ENCODE measurements at places on chromosomes 3 and 15.

GRCh38 chr3:54781728-54782127 is 146.1 kb downstream of the LRTM1 start:
- no peak for DNase-seq

GRCh38 chr3:14906355-14906971 is 40.9 kb upstream of the NR2C2 start:
- DNase-seq: no peak

GRCh38 chr3:158220575-158220974 is 110.7 kb downstream of the RSRC1 start:
- no peak for DNase-seq

- peak; percentile 70 for DNase-seq
Measured at GRCh38 chr3:71064956-71065763, 518.4 kb downstream of the FOXP1 start.

DNA sequence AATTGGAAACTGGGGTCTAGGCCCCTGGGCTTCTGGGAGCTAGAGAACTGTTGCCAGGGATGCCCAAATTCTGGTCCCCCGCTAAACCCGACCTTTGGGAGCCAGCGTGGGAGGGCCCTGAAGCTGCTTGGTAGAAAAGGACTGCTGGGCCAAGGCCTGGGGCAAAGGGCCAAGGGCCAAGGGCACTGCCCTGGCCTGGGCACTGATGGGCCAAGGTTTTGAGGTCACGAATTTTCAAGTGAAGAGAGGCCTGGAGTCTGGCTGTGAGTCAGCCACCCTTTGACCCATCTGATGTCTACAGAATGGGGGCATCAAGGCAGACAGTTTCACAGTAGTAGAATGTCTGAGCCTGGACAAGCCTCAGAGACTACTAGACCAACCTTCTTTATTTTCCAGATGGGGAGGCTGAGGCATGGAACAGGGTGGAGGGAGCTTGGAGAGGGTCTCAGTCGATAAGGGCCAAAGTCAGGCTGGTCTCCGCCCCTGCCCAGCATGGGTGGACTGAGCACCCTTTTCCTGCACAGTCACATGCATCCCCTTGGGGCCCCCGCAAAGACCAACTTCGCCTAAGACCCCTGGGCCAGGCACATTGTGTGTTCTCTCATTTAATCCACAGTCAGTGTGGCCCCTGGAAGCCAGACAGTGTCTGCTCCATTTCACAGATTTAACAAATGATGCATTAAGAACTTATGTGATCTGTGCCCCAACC is 66.3 kb downstream of the ATP2B2 start:
- no peak for DNase-seq

- no peak for DNase-seq
Measured at GRCh38 chr3:40518067-40518466, 6.7 kb upstream of the ZNF621 start.

DNA sequence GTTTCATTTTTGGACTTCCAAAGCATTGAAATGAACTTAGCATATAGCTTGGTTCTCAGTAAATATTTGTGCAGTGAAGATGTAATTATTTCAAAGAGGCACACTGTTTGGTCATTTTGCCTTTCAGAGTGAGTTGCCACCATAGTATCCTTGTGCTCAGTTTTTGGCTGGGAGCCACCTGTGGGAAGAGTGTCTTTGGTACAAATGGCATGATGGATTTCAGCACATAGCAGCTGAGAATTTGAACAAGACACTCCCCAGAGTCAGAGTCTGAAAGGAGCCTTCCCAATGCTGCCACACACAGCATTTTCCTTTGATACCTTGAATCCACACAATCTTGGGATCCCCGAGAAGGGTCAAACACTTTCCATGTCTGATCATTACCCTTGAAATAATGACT is 897.2 kb upstream of the ARPP21 start:
- DNase-seq: no peak

- no peak for DNase-seq
Measured at GRCh38 chr3:105385819-105386508, 19.3 kb downstream of the ALCAM start.

- no peak for DNase-seq
Measured at GRCh38 chr3:103511891-103512290, 1077.1 kb downstream of the ZPLD1 start.

DNA sequence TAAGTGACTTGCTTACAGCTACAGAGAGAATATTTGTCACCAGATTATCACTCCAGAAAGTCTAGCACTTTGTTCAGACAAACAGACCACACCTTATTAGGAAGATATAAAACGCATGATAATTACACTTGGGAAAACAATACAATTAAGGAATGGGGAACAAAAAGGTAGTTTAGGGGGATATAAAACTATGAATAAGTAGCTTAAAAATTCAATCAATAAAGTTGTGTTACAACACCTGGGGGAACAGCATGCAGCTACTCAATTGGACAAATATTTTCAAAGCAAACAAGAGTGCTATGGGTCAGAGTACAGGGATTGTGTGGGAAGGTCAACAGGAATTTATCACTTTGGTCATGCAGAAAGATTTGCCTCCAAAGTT is 15.1 kb downstream of the CLDN1 start:
- DNase-seq: no peak

DNA sequence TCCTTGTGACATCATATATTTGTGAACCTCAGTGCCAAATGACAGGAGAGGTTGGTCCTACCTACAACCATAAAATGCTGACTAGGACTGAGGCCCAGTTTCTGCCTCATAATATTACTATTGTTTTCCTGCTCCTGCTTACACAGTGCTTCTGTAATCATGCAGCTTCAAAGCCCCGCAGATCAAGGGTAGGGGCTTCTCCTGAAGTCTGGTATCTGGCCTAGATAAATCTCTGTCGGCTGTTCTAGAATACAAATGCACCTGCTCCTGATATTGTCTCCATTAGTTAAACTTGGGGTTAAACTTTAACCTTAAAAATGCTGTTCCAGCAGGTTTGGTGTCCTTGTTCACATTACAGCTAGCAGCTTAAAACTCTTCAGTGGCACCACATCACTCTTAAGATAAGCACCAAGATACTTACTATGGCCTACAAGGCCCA is 552.4 kb downstream of the TUSC7 start:
- DNase-seq: no peak

- DNase-seq: no peak
Measured at GRCh38 chr15:44231842-44232241, 36.8 kb upstream of the FRMD5 start.

DNA sequence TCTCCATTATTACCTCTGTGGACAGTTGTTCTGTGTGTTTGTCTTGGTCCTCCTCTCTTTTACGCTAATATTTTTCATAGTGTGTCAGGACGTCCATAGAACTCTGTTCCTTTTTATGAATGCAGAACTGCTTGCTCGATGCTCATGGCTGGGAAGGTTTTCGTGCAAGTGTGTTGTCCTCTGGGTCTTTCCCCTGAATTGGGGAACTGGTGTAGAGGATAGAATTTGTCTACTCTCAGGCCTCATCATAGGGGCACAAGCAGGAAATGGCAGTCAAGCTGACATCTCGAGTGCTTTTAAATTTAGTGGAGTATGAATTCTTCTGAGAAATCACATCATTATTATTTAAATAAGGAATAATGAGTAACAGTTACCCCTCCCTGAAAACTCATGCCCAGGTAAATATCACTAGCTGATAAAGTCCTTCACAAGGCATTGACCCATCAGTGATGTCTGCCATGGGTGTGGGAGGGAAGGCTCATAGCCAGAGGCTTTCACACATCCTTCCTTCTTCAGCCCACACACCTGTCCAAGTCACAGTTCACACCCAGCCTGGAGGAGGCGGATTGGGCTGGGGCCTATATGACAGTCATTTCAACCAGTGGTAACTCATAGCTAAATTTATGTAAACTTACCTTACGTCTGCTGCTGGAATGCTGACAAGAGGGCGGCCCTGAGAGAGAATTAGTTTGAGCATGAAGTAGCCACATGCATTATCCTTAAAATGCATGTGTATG is 226.1 kb downstream of the PLCL2 start:
- no peak for DNase-seq

GRCh38 chr3:136353461-136353860 is 103.3 kb downstream of the PCCB start:
- DNase-seq: no peak

DNA sequence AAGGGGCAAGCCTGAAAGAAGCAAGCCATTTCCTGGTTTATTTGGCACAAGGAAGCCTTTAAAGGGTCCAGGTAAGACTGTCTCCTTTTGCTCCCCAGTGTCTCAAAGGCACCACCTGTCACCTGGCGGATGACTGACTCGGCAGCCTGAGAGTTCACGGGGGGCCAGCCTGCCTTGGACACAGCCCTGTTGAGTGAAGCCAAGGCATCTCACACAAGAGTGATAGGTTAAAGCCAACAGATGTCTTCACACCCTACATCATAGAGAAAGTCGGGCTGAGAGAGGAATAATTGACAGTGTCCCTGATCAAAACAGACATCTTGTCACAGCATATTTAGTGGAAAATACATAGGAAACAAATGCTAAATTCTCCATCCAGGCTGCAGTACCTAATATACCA is 28.2 kb upstream of the LIPC start:
- DNase-seq: no peak

GRCh38 chr3:98843266-98843959 is 58.1 kb downstream of the DCBLD2 start:
- DNase-seq: no peak

GRCh38 chr3:131728898-131729642 is 226.3 kb upstream of the MRPL3 start:
- DNase-seq: no peak

- DNase-seq: no peak
Measured at GRCh38 chr15:83065431-83065830, 1.6 kb downstream of the BTBD1 start.

GRCh38 chr3:193941486-193941885 is 194.5 kb upstream of the HES1 start:
- DNase-seq: no peak

- DNase-seq: no peak
Measured at GRCh38 chr3:15722877-15723623, 74.7 kb downstream of the ANKRD28 start.

DNA sequence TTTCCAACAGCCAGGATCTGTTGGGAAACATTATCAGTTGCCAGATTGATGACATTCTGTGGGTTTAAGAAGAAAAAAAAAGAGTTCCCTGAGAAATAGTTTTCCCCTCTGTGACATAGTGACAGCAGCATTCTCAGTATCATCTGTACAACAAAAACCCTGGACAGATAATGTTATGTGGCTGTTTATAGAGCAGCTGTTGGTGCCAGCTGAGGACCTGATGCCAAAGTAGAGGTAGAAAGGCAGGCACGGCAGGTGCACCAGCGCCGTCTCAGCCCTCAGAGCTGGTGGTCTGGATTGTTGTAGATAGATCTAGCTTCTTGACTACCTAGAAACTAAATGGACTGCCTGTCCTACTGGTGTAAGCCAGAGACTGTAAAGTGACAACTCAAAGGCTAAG is 56.2 kb upstream of the FILIP1L start:
- DNase-seq: no peak

DNA sequence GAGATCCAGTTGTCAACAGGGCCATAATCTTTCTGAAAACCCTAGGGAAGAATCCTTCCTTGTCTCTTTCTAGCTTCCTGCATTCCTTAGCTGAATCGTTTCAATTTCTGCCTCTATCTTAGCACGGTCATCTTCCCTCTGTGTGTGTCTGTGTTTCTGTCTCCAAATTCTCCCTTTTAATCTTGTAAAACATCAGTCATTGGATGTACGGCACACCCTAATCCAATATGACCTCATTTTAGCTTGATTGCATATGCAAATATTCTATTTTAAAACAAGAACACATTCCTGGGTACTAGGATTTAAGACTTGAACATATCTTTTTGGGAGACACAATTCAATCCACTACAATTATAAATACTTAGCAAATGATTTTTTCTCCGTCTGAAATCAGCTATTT is 600.3 kb downstream of the GBE1 start:
- no peak for DNase-seq

DNA sequence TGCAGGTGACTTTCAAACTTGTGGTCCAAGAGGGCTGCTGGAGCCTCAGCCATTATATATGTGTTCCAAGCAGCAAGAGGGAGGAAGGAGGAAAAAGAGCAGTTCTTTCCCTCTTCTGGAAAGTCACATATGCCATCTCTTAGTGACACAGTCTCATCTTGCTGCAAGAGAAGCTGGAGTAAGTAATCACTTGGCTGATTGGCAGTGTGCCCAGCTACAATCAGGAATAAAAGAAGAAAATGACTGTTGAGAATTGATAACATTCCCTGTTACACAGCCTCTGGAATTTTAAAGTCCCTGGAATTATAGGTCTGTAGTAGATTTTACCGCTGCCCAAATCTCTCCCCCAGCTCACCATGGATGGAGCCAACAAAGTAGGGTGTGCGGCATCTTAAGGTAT is 31.4 kb upstream of the LYZL4 start:
- no peak for DNase-seq

DNA sequence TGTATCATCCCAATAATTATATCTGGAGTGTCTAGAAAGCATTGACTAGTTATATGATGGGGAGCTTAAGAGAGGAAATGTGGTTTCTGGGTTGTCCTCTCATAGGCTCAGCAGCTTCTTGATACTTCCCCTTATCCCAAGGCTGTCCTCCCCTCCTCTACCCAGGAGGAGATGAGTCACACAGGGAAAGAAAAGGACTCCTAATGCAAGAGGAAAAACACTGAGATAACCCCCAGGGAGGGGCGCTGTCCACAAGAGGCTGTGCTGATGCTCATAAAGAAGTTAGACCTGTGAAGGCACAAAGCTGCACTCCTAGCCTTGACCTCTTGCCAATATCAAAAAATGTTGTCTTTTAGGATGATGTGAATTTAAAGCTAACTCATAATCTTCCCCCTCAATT is 28.8 kb upstream of the GYG1 start:
- DNase-seq: no peak

GRCh38 chr15:35229085-35229484 is 144.0 kb upstream of the NANOGP8 start:
- no peak for DNase-seq

- DNase-seq: no peak
Measured at GRCh38 chr3:5255404-5256344, 68.2 kb downstream of the EDEM1 start.

DNA sequence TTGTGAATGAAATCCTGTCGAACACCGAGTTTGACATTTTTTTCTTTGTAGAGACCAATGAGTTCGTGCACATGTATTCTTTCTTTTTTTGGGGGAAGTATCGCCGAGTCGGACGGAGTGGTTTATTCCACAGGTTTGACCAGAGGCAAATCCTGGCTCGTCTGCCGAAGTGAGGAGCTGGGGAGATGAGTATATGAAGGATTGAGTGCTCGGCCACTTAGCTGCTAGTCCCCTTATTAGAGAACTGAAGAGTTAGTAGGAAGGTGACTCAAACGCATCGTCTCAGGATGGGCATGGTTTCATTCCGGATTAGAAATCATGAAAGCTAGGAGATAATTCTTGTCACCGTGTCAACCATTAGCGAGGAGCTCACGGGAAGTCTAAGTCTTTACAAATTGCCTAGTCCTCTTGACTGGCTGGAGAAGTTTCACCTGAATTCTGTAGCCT is 154.7 kb upstream of the GOLIM4 start:
- no peak for DNase-seq

- no peak for DNase-seq
Measured at GRCh38 chr3:13463618-13464400, 16.3 kb upstream of the HDAC11 start.

DNA sequence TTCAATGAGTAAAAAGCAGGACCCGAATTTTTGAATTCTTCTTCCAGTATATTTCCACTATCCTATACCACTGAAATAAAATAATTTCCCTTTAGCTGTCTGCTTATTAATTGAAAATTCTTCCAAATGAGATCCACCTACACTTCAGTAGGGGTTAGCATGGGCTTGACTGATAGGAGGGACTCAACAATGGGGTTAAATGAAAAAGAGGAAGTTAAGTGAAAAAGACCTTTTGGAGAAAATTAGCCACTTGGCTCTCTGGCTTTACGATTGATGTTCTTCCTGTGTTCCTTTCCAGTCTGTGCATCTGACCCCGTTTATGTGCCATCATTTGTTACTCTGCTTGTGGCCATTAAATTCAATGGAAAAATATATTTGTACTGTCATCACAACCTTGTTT is 54.0 kb upstream of the GCNT3 start:
- DNase-seq: no peak

Data from CD4-positive, alpha-beta T cell treated with Interleukin-4 for 4 hours (primary cell).